ENCODE measurements at places on chromosomes 2 and 18. TPM values are rescaled to one million over a fixed set of nuclear protein-coding genes. Genes with fewer than 3 reads are reported as not detected.

DNA sequence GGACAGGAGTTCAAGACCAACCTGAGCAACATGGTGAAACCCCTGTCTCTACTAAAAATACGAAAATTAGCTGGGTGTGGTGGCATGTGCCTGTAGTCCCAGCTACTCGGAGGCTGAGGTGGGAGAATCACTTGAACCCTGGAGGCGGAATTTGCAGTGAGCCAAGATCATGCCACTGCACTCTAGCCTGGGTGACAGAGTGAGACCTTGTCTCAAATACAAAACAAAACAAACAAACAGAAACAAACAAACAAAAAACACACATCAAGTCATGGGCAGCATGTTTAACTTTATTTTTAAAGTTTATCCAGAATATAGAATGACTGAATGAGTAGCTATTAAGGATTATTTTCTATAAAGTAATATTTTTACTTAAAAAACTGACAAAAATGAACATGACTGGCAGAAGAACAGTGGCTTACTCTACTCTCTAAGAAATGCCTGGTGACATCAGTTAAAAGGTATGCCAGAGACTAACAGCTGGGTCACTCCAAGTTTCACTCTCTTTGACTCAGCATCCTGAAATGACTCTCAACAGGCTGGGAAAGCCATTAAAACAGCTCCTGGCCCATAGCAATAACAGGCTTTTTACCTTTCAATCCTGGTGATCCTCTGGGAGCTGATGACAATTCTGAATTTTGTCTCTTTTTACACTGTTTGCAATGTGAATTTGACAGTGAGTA is 281.6 kb upstream of the STON1 start:
- H3K27me3 ChIP-seq, result no peaks in the 10 kb centered on the region
- H3K4me3 ChIP-seq, result no peak overlapping the region
- H3K36me3 ChIP-seq, result no peaks in the 10 kb centered on the region
- no peak for DNase-seq

DNA sequence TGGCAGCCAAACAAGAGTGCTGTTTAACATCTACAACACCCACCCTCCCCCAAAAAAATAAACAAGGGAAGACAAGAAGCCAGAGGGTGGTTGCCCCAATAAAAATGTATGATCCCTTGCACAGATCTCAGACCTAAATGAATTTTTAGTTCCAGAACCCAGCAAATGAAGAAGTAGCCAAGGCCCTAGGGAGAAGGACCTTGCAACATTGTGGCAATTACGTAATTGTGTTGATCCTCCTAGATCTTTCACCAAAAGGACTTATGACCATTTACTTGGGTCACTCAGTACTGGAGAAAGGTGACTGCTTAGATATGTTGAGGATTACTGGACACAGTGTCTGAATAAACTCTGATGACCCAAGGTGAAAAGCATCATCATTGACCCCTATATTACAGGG is 1393.8 kb downstream of the LRP1B start:
- no peak for DNase-seq
- H3K27ac ChIP-seq, result no peak overlapping the region
- H3K4me1 ChIP-seq, result no peaks in the 10 kb centered on the region
- H3K4me3 ChIP-seq, result no peak overlapping the region
- H3K36me3 ChIP-seq, result no peaks in the 10 kb centered on the region
- no peaks in the 10 kb centered on the region for H3K27me3 ChIP-seq

DNA sequence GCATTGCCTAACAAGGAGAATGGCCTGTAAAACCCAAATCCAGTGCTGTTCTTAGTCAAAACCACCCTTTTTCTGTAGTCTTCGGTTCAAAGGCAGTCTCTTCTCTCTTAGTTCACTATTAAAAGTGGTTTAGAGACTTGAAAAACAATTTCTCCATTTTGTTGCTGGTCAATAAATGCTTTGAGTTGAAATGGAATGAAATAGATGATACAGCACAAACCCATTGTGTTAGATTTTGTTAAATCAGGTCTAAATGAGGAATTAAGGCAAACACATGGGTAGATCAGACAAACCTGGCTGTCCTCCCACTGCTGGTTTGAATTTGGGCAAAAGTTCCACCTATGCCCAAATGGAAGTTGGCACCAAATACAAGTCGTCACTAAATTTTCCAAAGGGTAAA is 150.1 kb upstream of the SERTAD2 start:
- no peaks in the 10 kb centered on the region for H3K36me3 ChIP-seq
- no peaks in the 10 kb centered on the region for H3K27me3 ChIP-seq
- peaks cover 21% of the 10 kb centered on the region for H3K4me1 ChIP-seq
- H3K4me3 ChIP-seq, result no peak overlapping the region
- DNase-seq, result no peak

- H3K36me3 ChIP-seq, result peaks cover 3% of the 10 kb centered on the region
- no peak for DNase-seq
- H3K4me3 ChIP-seq, result peak overlapping the region; percentile 24
- no peak overlapping the region for H3K27ac ChIP-seq
- H3K4me1 ChIP-seq, result peaks cover 38% of the 10 kb centered on the region
These were observed 1.1 kb upstream of the SP9 start for GRCh38 chr2:174333372-174334277.

GRCh38 chr2:32940316-32940997 is 6.3 kb upstream of the LTBP1 start:
- no peak overlapping the region for H3K4me3 ChIP-seq
- no peak for DNase-seq
- no peaks in the 10 kb centered on the region for H3K27me3 ChIP-seq
- peaks cover 19% of the 10 kb centered on the region for H3K4me1 ChIP-seq
- no peaks in the 10 kb centered on the region for H3K36me3 ChIP-seq

- H3K27me3 ChIP-seq, result no peaks in the 10 kb centered on the region
- H3K4me3 ChIP-seq, result no peak overlapping the region
- no peak for DNase-seq
- H3K36me3 ChIP-seq, result no peaks in the 10 kb centered on the region
- H3K27ac ChIP-seq, result no peak overlapping the region
These were observed 186.5 kb downstream of the TRIB2 start for GRCh38 chr2:12903272-12903671.

GRCh38 chr2:207530160-207531031 is 634 bp downstream of the CREB1 start:
- H3K4me3 ChIP-seq, result peak overlapping the region; percentile 98
- H3K27ac ChIP-seq, result peak overlapping the region; percentile 100
- H3K36me3 ChIP-seq, result peaks cover 3% of the 10 kb centered on the region

DNA sequence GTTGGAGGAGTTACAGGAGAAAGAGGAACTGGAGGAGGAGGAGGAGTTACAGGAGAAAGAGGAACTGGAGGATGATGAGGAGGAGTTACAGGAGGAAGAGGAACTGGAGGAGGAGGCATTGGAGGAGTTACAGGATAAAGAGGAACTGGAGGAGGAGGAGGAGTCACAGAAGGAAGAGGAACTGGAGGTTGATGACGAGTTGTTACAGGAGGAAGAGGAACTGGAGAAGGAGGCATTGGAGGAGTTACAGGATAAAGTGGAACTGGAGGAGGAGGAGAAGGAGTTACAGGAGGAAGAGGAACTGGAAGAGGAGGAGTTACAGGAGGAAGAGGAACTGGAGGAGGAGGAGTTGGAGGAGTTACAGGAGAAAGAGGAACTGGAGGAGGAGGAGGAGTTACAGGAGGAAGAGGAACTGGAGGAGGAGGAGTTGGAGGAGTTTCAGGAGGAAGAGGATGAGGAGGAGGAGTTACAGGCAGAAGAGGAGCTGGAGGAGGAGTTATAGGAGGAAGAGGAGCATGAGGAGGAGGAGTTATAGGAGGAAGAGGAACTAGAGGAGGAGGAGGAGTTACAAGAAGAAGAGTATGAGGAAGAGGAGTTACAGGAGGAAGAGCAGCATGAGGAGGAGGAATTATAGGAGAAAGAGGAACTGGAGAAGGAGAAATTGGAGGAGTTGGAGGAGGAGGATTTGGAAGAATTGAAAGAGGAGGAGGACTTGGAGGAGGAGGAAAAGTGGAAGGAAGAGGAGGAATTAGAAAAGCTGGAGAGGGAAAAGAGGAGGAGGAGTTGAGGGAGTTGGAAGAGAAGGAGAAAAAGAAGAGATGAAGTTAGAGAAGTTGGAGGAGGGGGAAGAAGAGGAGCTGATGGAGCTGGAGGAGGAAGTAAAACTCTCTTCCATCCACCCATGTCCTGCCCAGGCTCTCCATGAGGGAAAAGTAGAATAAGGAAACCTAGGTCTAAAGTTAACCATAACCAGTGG is 37.2 kb downstream of the CLASP1 start:
- peaks cover 22% of the 10 kb centered on the region for H3K4me1 ChIP-seq
- H3K36me3 ChIP-seq, result peaks cover 6% of the 10 kb centered on the region
- H3K27me3 ChIP-seq, result no peaks in the 10 kb centered on the region
- no peak overlapping the region for H3K27ac ChIP-seq
- no peak for DNase-seq

DNA sequence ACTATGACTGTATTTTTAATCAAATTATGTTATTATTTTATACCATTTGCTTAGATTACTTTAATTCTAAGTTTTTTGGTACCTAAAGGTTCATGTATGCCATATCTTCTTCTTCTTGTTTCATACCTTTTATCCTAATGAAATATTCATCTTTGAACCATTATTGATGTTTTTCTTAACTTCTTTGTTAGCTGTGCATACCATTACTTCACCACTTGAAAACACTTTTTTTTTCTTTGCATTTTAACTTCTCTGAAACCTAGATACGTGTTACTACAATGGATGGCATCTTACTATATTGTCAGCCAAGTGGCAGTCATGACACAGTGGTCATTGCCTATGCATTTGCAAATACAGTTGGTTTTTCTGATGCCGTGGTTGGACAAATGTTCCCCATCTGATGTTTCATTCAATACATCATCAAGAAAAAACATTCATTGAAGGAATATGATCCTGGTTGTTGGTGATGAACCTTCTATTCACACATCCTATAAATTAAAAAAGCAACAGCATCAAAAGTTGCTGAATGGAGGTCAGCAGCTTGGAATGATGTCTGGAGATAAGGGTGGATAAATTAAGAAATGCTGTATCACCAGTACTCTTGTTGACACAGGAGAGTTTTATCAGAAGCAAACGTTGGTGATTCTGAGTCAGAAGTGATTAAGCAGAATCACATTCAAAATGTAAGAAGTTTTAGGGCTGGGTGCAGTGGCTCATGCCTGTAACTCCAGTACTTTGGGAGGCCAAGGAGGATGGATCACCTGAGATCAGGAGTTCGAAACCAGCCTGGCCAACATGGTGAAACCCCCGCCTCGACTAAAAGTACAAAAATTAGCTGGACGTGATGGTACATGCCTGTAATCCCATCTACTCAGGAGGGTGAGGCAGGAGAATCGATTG is 7.4 kb downstream of the IL36A start:
- H3K27ac ChIP-seq, result no peak overlapping the region
- H3K27me3 ChIP-seq, result peaks cover 35% of the 10 kb centered on the region
- DNase-seq, result no peak

DNA sequence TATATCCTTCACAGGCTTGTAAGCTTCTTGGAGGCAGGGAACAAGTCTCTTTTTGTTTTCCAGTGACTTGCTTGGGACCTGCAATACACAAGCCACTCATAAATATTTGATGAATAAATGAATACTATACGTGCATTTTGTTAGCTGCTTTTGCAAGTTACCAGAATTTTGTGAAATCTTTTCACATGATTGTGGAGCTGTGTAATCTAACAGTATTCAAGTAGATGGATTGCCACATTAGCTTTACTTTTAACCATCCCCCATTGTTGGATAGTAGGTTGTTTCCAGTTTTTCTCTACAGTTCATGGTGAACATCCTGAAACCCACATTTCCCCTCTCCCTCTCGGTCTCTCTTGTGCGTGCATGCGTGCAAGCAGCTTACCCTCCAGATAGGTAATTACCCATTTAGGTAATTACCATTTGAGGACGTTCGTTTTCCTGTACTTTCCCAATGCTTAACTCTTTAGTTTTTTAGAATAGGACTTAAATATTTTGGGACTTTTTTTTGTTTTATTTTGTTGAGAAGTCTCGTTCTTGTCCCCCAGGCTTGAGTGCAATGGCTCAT is 12.5 kb downstream of the ZNF407 start:
- H3K4me3 ChIP-seq, result no peak overlapping the region
- H3K4me1 ChIP-seq, result peaks cover 25% of the 10 kb centered on the region
- H3K36me3 ChIP-seq, result no peaks in the 10 kb centered on the region
- DNase-seq, result no peak
- no peak overlapping the region for H3K27ac ChIP-seq

- DNase-seq, result no peak
- H3K36me3 ChIP-seq, result peaks cover 15% of the 10 kb centered on the region
- H3K4me1 ChIP-seq, result no peaks in the 10 kb centered on the region
- H3K4me3 ChIP-seq, result no peak overlapping the region
These were observed 28.3 kb downstream of the CSRNP3 start for GRCh38 chr2:165497659-165498317.

DNA sequence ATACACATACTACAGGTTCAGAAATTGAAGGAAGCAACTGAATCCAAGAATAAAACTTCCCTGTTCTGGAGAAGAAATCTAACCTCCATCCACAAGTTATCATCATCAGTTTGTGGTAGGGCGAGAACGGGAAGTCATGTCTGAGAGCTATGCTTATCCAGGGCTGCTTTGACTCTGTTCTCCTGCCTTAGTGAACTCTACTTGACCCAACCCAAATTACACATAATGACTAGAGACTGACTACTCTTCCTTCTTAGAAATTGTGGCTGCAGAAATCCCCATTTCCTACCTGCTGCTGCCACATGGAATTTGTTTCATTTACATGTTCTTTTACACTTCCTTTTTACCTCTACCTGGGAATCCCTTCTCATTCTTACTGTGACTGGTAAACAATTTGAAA is 1102.6 kb upstream of the PIK3C3 start:
- no peak overlapping the region for H3K4me3 ChIP-seq
- peaks cover 17% of the 10 kb centered on the region for H3K4me1 ChIP-seq
- H3K27me3 ChIP-seq, result peaks cover 2% of the 10 kb centered on the region
- H3K36me3 ChIP-seq, result no peaks in the 10 kb centered on the region
- H3K27ac ChIP-seq, result no peak overlapping the region
- no peak for DNase-seq

DNA sequence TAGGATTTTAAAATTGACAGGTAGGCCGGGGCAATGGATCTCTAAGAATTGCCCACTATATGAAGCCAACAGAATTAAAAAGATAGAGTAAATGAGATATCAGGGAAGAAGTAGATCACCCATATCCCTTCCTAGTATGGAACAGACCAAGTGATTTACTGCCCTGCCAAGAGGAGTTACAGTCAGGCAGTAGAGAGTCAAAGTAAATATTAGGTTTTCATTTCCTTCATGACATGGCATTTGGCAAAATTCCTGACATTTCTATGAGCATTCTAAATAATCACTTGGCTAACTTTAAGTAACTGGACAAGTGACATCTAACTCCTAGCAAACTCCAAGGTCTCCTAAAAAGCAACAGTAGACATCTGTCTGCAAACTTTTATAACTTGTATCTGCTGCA is 33.5 kb downstream of the GALNT5 start:
- H3K4me1 ChIP-seq, result peaks cover 9% of the 10 kb centered on the region
- no peak overlapping the region for H3K27ac ChIP-seq
- H3K27me3 ChIP-seq, result no peaks in the 10 kb centered on the region

GRCh38 chr2:137190411-137191195 is 425.3 kb downstream of the THSD7B start:
- peaks cover 5% of the 10 kb centered on the region for H3K27me3 ChIP-seq
- H3K27ac ChIP-seq, result no peak overlapping the region
- no peaks in the 10 kb centered on the region for H3K36me3 ChIP-seq
- H3K4me1 ChIP-seq, result no peaks in the 10 kb centered on the region
- no peak overlapping the region for H3K4me3 ChIP-seq

TANC1 gene
- total RNA-seq, result 38.2 TPM

KLHL14 gene
- total RNA-seq, result not detected

All from chondrocyte (in vitro differentiated cells).